ENCODE measurements at places on chromosomes 11 and 22. TPM values are rescaled to one million over a fixed set of nuclear protein-coding genes. Genes with fewer than 3 reads are reported as not detected.

TEX12 gene
- 0.20 TPM for polyA plus RNA-seq

ART1 gene
- not detected for polyA plus RNA-seq

ASPHD2 gene
- 0.32 TPM for polyA plus RNA-seq

NRGN gene
- 3.2 TPM for polyA plus RNA-seq

SPTY2D1 gene
- polyA plus RNA-seq = 7.6 TPM

HORMAD2 gene
- polyA plus RNA-seq = not detected

FBLN1 gene
- polyA plus RNA-seq = not detected

OOSP1 gene
- polyA plus RNA-seq = 0.56 TPM

MIOX gene
- not detected for polyA plus RNA-seq

ACTN3 gene
- polyA plus RNA-seq = not detected

LRRC32 gene
- polyA plus RNA-seq = not detected

LAYN gene
- not detected for polyA plus RNA-seq

KDM4D gene
- 0.48 TPM for polyA plus RNA-seq

OR52L1 gene
- not detected for polyA plus RNA-seq

ZDHHC8 gene
- polyA plus RNA-seq = 74.5 TPM

TUBA8 gene
- polyA plus RNA-seq = 1.3 TPM

SCGB2A2 gene
- polyA plus RNA-seq = not detected

FERMT3 gene
- 202 TPM for polyA plus RNA-seq

KREMEN1 gene
- 4.5 TPM for polyA plus RNA-seq

GRM5 gene
- not detected for polyA plus RNA-seq

DAGLA gene
- 0.03 TPM for polyA plus RNA-seq

Data from K562 (cell line).